ENCODE measurements at places on chromosomes 3 and 15.
A peak's percentile ranks its signal among the peaks of the same experiment; 100 is the strongest.

GRCh38 chr3:12483872-12484197, 445 bp upstream of the TSEN2 start:
- peak; percentile 8 for DNase-seq

DNA sequence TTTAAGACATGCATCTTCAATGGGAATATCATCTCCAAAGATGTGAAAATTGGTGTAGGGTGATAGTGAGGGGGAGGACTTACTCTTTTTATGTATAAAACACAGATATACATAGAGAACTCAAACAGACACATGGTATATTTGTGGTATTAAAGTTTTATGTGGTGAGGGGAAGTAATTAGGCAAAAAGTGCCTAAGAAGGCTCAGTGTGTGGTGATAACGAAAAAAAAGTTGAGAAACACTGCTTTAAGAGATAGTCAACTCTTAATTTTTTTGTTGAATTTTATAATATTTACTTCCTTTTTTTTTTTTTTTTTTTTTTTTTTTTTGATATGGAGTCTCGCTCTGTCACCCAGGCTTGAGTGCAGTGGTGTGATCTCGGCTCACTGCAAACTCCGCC, 174.2 kb upstream of the FRMD4B start:
- DNase-seq = no peak

DNA sequence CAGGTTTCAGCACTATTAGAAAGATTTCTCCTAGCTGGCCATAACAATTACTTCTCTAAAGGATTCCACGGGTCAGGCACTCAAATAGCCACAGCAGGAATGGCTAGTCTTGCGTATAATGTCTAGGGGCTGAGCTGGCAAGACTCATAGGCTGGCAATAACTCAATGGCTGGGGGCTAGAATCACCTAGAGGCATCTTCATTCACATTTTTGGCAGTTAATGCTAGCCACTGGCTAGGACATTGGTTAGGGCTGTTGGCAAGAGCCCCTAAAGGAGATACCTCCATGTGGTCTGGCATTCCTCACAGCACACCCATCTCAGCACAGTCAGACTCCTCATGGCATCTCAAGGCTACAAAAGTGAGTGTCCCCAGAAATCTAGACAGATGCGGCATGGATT, 6.2 kb downstream of the SUSD5 start:
- DNase-seq = no peak

GRCh38 chr3:43994657-43995546, 246.8 kb upstream of the TOPAZ1 start:
- no peak for DNase-seq

DNA sequence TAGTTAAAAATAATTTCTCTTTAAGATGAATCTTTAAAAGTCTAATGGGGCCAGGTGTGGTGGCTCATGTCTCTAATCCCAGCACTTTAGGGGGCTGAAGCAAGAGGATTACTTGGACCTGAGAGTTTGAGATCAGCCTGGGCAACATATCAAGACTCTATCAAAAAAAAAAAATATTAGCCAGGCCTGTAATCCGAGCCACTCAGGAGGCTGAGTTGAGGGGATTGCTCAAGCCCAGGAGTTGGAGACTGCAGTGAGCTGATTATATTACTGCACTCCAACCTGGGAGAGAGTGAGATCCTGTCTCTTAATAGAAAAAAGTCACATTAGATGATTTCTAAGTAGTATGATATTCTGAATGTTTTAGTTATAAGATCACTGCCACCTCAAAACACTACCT, 322.0 kb upstream of the MANF start:
- no peak for DNase-seq

- DNase-seq = no peak
Measured at GRCh38 chr3:73719413-73719851, 94.7 kb upstream of the PDZRN3 start.

GRCh38 chr3:80096909-80097308, 329.1 kb upstream of the ROBO1 start:
- DNase-seq = no peak

- no peak for DNase-seq
Measured at GRCh38 chr3:11006986-11007933, 14.7 kb downstream of the SLC6A1 start.

DNA sequence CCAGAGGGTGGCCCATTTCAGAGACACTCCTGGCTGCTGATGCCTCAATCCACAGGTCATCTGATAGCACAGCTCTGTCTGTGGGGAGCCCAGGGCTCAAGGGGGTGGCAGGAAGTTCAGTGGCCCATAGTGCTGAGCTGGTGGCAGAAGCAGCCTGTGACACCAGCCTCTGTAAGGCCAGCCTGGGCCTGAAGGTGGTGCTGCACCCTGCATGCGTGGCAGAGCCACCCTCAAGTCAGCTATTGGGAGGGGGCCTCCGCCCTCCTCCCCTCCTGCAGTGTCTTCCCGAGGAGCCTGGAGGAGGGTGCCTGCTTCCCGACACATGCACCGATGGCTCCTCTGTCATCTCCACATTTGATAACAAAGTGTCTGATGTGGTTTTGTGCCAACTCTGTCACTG, 3.0 kb downstream of the PLA1A start:
- DNase-seq = no peak

DNA sequence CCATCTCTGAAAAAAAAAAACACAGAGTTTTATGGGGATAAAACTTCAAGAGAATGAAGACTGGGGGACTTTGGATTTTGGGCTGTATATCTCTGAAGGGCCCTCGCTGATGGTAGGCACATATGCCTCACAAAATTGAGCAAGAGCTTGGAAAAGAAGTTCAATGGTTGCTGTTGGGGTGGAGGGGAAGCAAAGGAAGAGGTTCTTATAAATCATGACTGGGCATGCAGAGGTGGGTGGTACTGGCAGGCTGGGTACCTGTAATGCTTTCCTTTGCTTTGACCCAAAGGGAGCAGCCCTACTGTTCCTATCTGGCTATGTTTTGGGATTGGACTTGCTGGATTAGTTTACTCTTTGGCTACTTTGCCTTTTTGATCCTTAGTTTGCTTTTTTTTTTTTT, 6.0 kb upstream of the RTP1 start:
- no peak for DNase-seq

- DNase-seq = no peak
Measured at GRCh38 chr3:171189394-171190080, 163.0 kb upstream of the SLC2A2 start.

- DNase-seq = peak; percentile 32
Measured at GRCh38 chr15:23687143-23687470, at the start of gene NDN. Gene NDN, minus strand, starts transcription at chr15:23687305. Its CDS starts 88 bp downstream, at chr15:23687217.

Measured in prostate gland (tissue), 2 donors.